ENCODE measurements at places on chromosomes 3 and 15.

DNA sequence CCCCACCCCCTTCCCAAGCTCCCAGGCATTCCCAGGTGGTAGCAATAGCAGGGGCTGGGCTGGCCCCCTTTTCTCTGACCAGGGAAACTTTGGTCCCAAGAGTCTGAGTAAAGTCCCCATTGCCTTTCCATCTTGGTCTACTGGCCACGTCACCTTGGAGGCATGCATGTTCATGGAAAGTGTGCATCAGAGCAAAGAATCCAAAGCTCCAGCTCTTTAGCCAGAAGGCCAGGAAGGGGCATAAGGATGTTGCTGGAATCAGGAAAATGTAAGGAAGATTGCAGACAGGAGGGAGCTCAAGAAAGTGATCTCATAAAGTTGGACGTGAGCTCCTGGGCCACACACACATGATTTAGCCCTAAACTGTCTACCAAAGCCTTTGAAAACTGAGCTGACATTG lies 63.6 kb downstream of the KBTBD12 start:
- no peak for DNase-seq

GRCh38 chr15:69145694-69146492 lies 14.5 kb upstream of the GLCE start:
- peak; percentile 14 for DNase-seq

GRCh38 chr15:40825661-40826422 lies 2.7 kb downstream of the PPP1R14D start:
- DNase-seq: no peak

DNA sequence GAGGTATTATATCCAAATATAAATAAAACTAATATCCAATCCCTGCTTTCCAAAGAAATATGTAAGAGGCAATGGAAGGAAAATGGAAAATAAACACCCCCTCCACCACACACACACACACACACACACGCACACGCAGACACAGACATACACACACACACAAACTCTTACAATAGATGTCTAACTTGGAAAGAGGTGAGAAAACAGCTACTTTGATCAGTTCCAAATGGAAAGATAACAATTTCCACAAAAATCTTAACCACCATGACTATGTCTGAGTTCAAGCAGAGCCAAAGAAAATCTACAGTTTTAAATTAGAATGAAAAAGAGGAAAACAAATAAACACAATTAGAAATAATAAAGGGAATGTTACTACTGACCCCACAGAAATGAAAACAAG lies 285.3 kb upstream of the TGFBR2 start:
- no peak for DNase-seq

- no peak for DNase-seq
Observed at GRCh38 chr15:96720656-96721055, 390.2 kb downstream of the NR2F2 start.

GRCh38 chr15:72911626-72912025 lies 128.1 kb upstream of the ADPGK start:
- no peak for DNase-seq

- DNase-seq: no peak
Observed at GRCh38 chr15:35737441-35737840, 191.5 kb upstream of the DPH6 start.

DNA sequence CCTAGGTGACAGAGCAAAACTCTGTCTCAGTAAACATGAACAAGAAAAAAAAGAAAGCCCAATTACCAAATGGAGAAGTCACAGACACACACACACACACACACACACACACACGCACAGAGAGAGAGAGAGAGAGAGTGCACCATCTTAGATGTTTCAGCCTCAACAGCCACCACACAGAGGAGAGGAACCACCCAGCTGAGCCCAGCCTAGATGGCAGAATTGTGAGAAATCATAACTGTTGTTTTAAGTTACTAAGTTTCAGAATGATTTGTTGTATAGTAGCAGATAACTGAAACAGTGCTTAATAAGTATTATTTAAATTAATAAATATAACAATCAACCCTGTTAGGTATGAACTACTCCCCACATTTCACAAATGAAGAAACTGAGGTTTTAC lies 321.2 kb downstream of the ZNF621 start:
- DNase-seq: no peak

DNA sequence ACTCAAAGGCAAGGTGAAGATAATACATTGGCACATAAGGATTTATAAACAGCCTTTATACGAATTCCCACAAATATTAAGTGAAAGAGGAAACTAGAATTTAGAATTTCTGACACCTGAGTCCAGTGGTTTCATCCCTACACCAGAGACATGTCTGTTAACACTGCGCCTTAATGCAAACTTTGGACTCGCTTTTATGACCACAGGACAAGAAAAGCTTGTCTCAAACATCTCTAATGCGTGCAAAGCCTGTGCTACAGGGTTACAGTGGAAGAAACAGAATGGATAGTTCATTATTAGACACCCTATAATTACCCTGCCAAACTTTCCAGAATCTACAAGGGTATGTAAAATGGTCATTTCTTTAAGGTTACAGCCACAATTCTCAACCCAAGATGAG lies 802.9 kb downstream of the GRM7 start:
- DNase-seq: no peak

DNA sequence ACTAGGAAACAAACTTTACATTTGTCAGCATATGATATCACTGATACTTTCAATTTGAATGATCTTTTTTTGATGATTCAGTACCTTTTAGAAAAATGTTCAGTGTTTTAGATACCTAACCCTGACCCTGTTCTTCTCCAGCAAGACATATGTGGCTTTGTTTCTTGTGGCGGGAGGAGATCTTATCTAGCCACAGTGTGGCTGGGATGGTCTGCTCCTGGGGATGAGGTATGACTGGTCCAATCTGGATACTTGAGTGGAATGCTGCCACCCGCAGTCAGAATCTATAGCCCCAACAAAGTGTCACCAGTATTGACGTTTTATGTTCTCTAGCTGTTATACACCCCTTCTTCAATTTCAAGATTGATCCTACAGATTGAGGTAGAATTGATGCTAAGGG lies 439.0 kb upstream of the GOLIM4 start:
- no peak for DNase-seq

- DNase-seq: no peak
Observed at GRCh38 chr3:79366414-79366813, 401.4 kb downstream of the ROBO1 start.

GRCh38 chr3:126773167-126773566 lies 69.1 kb downstream of the CHCHD6 start:
- DNase-seq: no peak

GRCh38 chr3:37505415-37505814 lies 331.0 kb upstream of the LRRFIP2 start:
- DNase-seq: no peak

- no peak for DNase-seq
Observed at GRCh38 chr3:13673207-13673606, 124.3 kb downstream of the FBLN2 start.
